Immature natural killer cell (primary cell): ENCODE measurements at places on chromosomes 12 and 14.

DNA sequence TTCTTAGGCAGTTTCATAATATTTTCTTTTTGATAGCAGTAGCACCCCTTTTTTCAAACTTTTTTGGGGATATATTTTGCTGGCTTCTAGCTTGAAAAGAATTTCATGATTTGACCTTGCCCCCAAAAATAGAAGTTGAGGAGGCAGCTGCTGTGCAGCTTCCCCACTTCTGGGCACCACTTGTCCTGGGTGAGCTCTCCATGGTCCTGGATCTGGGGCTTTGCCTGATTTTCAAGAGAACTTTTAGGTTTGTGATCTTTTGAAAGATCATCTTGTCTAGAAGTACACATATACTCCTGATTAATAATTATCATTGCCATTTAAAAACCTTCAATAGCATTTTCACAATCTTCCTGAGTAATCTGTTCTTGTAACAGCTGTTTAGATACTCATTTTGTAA, 271.6 kb downstream of the NPAS3 start:
- no peak for DNase-seq

GRCh38 chr12:88308825-88309224, 166.7 kb downstream of the TMTC3 start:
- DNase-seq: no peak

DNA sequence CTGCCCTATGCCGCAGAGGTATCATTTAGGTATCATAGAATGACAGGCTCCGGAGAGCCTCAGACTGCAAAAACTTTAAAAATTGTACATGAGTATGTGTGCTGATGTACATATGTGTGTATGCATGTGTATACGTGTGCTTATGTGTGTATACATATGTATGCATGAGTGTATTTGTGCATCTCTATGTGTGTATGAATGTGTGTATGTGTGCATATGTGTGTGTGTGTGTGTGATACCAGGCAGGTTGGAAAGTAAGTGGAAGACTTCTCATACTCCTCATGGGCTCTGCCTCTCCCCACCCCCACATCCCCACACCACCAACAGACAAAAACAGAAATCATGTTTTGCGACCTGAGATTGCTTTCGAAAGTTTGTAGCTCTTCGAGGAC, 621 bp upstream of the TMEM117 start:
- DNase-seq: no peak

- no peak for DNase-seq
Observed at GRCh38 chr12:115869604-115870003, 407.9 kb downstream of the MED13L start.

GRCh38 chr12:95997911-95998510, 1.9 kb upstream of the HAL start:
- no peak for DNase-seq

- DNase-seq: no peak
Observed at GRCh38 chr14:65042296-65042695, 55.6 kb downstream of the FNTB start.

DNA sequence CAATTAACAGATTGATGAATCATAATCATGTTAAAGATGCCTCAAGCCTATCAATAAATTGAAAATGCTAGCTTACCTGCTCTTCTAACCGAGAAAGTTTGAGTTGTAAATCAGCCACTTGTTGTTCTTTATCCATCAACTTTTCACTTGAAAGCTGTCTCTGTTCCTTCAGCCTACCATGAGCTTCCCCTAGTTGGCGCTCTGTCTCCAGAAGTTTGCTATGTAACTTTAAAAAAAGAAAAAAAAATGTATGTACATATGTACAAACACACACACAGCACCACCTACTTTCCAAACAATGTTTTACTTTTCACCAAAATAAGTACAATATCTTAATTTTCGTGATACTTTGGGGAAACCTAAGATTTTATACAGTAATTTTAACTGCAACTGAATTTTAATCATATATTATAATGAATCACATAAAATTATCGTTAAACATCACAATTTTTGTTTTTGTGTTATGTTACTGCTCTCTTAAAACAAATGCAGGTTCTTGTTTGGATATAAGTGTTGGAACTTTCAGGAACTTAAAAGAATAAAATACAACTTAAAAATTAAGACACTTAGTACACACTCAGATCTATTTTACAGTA, 101.2 kb downstream of the EEA1 start:
- DNase-seq: peak; percentile 1

- no peak for DNase-seq
Observed at GRCh38 chr14:44316647-44317440, 190.2 kb downstream of the FSCB start.

GRCh38 chr12:105275997-105276733, 40.2 kb upstream of the APPL2 start:
- no peak for DNase-seq

DNA sequence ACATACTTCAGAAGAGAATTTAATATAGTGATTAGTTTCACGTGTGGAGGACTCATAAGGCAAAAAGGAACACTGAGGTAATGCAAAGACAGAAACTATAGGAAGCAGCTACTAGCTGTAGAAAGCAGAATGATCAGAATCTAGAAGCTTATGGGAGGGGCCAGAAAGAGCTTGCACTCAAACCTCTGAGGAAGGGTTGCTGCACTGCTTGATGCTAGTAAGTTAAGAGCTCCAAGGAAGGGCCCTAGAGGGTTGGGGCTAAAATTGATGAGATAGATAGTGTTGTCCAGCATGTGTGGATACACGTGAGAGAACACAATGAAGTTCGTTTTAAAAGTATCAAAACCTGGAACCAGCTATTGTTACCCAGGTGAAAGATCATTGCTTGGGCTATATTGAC, 311.1 kb downstream of the SLC6A15 start:
- no peak for DNase-seq
